ENCODE measurements at places on chromosomes 4 and X.

GRCh38 chrX:83535417-83536196, 27.5 kb downstream of the POU3F4 start:
- no peak for DNase-seq

GRCh38 chr4:144461906-144462305, 184.1 kb upstream of the HHIP start:
- DNase-seq, result no peak

- DNase-seq, result no peak
Observed at GRCh38 chrX:1493412-1493811, 40.7 kb upstream of the ASMTL start.

GRCh38 chr4:8238036-8238511, 31.5 kb upstream of the HTRA3 start:
- peak; percentile 51 for DNase-seq

Measured in mammary epithelial cell (primary cell).